GM03348 (cell line): ENCODE measurements at places on chromosomes 13 and 19.

- DNase-seq: peak; percentile 73
These were observed 2.0 kb downstream of the ZNF823 start for GRCh38 chr19:11736696-11737095.

- DNase-seq: peak; percentile 46
These were observed 18.1 kb upstream of the LRP3 start for GRCh38 chr19:33175886-33176669.

GRCh38 chr13:64674126-64674525, 2556.0 kb downstream of the PCDH9 start:
- DNase-seq: no peak

DNA sequence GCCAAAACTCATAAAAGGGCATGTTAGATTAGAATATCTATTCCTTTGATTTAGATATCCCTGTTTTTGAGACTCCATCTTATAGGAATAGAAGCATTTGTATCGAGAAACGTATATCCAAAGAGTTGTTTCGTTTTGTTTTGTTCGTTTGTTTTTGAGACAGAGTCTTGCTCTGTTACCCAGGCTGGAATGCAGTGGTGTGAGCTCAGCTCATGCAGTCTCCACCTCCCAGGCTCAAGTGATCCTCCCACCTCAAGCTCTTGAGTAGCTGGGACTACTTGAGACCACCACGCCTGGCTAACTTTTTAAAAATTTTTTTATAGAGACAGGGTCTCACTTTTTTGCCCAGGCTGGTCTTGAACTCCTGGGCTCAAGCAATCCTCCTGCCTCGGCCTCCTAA, 26.6 kb upstream of the ZMYM5 start:
- no peak for DNase-seq

GRCh38 chr19:45146741-45147205, 14.0 kb downstream of the NKPD1 start:
- no peak for DNase-seq

DNA sequence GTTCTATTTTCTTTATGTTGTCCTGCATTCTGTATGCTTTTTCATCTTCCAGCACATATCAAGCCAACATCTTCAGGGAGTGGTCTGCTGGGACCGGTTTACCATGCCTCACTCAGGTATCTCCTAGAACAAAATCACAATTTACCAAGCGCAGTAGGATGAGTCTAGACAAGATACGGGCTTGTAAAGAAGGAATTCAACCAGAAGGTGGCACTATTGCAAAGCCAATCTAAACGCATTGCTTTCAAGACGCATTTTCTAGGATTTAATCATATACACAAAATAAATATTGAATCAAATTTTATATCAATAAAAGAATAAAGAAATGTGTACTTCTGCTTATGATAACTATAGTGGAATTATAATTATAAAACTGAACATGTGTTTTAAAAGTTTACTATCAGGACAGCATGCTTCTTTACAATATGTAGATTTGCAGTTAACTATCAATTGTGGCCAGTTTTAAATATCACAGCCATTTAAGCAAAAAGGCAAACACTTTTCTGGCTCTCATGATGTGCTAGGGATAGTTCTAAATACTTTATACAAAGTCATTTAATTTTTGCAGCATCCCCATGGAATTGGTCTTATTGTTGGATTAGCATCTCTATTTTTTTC, 16.1 kb upstream of the TPP2 start:
- DNase-seq: peak; percentile 62

DNA sequence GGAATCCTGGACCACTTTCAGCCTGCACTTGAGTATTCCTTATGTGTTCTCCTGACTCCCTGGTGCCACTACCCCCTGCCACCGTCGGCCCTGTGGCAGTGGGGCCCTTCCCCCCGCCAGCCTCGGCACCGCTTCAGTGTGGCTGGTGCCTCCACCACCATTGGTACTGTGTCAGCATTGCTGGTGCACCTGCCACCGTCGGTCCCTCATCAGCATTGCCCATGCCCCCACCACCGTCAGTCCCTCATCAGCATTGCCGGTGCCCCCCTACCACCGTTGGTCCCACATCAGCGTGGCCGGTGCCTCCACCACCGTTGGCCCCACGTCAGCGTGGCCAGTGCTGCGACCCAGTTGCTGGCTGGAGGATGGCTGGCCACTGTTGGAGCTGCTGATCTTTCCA, 228.5 kb downstream of the TM9SF2 start:
- DNase-seq: no peak

DNA sequence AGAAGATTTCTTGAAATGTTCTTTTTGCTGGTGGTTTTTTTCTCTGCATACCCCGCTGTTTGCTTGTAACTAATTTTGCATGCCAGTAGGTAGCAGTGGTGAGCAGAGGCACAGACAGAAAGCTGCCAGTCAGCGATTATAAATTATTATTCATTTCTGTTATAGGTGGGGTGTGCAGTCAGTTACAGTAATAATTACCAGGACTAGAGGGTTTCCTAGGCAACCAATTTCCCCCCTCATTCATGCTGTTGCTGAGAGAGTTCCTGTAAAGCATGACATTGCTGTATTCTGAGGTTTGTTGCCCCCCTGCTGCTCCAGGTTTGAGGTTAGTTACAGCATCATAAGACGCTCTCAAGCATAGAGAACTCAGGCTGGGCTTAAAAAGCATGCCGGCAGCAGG, 104.5 kb downstream of the URI1 start:
- DNase-seq: no peak

DNA sequence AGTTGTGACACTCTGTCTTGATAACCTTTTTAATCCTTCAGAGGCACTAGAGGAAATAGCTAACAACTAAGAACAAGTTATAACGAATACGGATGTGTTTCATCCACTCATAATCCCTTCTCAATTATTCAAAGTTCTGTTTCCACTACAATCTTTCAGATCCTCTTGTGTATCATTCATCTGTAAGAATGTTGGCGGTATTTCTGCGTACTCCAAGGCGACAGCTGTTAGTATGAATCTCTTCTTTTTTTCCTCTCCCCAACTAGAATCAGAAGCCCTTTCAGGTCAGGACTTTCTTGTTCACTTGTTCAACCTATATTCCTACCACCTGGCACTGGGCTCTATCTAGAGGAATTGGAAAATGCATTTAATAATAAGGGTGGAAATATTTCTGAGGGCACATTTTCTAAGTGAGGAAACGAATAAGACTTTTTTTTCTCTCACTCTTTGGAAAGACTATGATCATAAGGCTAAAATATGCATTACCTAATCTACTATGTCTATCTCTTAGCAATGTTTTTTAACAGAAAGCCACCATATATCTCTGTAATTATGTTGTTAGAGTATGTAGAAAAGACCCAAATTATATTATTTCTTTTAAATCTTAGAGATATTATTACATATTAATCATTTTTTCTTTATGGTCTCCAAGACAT, 492.9 kb downstream of the PCDH20 start:
- DNase-seq: no peak

- no peak for DNase-seq
These were observed 156.4 kb upstream of the RNF113B start for GRCh38 chr13:98333486-98333885.

GRCh38 chr13:41231786-41232185, 31.6 kb downstream of the MTRF1 start:
- no peak for DNase-seq

DNA sequence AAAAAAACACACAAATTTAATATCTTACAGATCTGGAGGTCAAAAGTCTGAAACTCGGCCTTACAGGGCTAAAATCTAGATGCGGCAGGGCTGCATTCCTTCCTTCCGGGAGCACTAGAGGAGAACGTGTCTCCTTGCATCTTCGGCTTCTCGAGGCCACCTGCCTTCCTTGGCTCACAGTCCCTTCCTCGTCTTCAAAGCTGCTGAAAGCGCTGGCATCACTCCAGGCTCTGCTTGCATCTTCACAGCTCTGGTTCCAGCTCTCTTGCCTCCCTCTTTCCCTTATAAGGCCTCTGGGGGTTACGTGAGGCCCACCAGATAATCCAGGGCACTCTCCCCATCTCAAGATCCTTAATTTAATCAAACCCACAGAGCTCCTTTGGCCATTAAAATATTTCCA, 10.5 kb downstream of the XRCC1 start:
- DNase-seq: no peak

GRCh38 chr19:10872546-10873107, 1.3 kb downstream of the CARM1 start:
- DNase-seq: no peak

DNA sequence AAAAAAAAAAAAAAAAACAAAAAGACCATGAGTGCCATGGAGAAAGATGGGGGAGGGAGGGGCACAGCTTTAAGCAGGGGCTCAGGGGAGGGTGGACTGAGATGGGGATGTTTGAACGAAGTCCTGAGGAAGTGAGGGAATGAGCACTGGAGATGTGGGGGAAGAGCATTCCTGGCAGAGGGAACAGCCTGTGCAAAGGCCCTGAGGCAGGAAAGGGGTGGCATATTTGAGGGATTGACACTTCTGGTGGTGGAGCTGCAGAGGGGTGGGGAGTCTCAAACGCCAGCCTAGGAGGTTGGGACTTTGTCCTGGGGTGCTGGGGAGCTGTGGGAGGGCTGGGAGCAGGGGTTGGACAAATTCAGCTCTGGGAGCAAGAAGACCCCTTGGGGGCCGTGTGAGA, 29.2 kb downstream of the MYH14 start:
- DNase-seq: no peak

GRCh38 chr13:104006625-104007075, 940.4 kb upstream of the SLC10A2 start:
- DNase-seq: no peak

- DNase-seq: no peak
These were observed 951.6 kb upstream of the MIR17HG start for GRCh38 chr13:90395846-90396245.

GRCh38 chr19:4539693-4540581, at the start of gene LRG1:
Gene LRG1 (minus strand): TSS chr19:4540036. CDS start chr19:4540013, 23 bp downstream.
- DNase-seq: no peak

DNA sequence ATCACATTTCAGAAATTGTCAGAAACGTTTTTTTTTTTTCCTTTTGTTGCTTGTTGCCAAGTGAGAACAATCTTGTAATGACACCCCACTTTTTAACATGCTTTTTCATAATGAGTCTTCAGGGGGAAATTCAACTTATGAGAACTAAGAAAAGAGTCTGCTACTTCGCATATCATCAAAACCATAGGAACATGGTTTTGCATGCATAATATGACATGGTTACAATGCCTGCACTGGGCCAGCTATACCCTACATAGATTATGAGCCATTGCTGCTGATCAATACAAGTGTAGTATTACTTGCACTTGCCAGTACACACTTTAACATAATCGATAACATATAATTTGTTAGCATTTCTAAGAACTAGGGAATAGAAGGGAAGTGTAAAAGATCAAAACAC, 191.0 kb upstream of the NBEA start:
- no peak for DNase-seq

DNA sequence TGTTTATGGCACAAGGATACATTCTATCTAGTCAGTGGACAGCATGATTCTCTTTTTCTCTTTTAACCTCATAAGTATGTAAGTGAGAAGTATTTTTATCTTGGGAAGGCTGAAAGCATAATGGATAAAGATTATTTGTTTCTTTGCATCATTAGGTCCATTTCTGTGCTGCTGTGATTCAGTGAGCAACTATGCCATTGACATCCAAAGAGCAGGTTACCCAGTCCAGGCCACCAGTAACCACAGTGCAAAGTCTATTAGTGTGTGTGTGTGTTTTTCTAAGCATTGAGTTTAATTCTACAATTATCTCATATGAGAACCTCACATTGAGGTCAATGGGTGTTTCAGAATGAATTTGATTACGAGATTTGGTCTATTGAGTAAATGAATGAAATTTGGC, 158.8 kb upstream of the DACH1 start:
- DNase-seq: no peak

- DNase-seq: peak; percentile 39
These were observed 344 bp downstream of the NHLRC3 start for GRCh38 chr13:39038569-39039030.

DNA sequence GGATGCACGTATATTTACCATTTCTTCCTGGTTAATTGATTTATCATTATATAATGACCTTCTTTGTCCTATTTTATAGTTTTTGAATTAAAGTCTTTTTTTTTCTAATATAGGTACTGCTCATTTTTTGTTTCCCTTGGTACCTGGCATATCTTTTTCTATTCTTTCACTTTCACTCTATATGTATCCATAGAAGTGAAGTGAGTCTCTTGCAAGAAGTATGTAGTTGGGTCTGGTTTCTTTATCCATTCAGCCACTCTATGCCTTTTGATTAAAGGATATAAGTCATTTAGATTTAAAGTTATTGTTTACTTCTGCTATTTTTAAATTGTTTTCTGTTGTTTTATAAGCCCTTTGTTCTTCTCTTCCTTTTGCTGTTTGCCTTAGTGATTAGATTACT, 194.3 kb upstream of the SLITRK6 start:
- DNase-seq: no peak

DNA sequence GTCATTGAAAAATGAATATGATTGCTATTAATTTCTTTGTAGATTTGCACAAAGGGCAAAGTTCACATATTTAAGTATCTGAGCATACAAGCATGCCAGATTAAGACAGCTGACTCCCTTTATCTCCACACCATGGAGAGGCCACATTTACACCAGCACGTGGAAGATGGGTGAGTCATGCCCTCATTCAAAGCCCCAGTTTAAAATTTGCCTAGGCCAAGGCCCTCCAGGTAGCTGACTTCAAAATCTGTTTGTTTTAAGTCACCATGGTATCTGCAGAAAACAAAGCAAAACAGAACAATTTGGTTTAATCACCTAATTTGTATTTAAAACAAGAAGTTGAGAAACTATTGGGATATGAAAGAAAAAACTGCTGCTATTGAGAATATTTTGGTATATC, 109.2 kb downstream of the ESD start:
- DNase-seq: no peak

GRCh38 chr19:16417660-16418596, 53.8 kb downstream of the EPS15L1 start:
- peak; percentile 91 for DNase-seq

DNA sequence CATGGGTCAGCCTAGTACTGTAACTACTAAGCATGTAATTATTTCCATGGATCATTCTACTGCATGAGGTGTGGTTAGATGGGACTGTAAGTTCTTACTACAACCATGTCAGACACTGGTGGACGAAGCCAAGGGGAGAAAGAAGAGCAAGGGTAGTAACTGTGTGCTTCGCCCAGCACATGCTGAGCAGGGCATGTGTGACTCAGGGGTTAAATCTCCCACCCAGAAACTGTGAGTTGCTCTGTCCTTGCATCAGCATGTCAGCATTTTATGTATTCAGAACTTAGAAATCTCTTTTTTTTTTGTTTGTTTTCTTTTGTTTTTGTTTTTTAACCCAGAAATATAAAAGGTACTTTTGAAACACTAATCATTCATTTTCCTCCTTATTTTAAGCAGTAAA, 436.6 kb upstream of the KLF12 start:
- no peak for DNase-seq

- DNase-seq: no peak
These were observed 9.0 kb upstream of the ATP11A start for GRCh38 chr13:112680741-112681360.

- DNase-seq: no peak
These were observed 45.7 kb upstream of the FLT1 start for GRCh38 chr13:28540612-28541011.

DNA sequence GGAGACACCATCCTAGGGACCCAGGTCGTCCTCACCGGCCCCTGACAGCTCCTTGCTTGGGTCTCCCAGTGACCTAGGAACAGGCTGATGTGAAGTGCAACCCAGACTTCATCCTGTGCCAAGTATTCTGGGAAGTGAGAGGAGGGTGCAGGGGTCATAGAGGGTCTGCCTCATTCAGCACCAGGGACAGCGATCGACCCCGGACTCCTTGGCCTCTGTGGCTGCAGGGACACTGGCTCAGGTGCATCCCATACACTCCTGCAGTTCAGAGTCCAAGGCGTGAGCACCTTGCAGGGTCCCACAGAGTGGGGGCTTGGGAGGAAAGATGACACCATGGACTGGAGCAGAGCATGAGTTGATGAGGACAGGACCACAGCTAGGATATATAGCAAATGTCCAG, 10.0 kb upstream of the OR10H2 start:
- DNase-seq: no peak

- no peak for DNase-seq
These were observed 191.7 kb upstream of the SERP2 start for GRCh38 chr13:44181931-44182330.
